ENCODE measurements at places on chromosomes 2 and 18.

- H3K4me3 ChIP-seq = no peak overlapping the region
- peaks cover 16% of the 10 kb centered on the region for H3K4me1 ChIP-seq
- DNase-seq = no peak
- no peaks in the 10 kb centered on the region for H3K27me3 ChIP-seq
- no peak overlapping the region for H3K27ac ChIP-seq
These were observed 279.8 kb upstream of the SLC14A2 start for GRCh38 chr18:45335282-45336043.

DNA sequence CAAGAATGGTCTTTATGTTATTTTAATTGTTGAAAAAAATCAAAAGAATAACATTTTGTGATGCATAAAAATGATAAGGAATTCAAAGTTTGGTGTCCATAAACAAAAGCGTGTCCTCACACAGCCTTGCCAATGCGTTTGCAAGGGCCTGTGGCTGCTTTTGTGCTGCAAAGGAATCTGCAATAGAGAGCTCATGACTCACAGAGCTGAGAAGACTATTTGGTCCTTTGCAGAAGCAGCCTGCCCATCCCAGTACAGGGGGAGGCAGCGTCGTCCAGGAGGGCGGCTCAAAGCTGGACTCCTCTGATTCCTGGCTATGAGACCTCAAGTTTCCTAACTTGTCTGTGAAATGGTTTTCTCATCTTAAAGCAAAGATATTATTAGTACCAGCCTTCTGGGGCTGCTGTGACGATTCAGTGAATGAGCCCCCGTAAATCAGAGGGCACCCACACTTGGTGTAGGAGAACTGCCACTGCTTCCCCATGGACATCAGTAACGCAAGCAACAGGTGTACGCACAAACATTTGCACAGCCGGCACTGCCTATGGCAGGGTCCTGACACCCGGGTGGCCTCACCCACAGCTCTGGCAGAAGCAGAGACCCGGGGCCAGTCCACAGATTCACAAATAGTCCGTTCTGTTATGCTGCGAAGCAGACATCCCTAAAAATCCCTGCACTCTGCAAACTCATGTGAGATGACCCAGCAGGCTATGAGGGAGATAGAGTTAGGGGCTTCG, 70.6 kb upstream of the ASAP2 start:
- H3K27me3 ChIP-seq = peaks cover 3% of the 10 kb centered on the region
- no peak overlapping the region for H3K27ac ChIP-seq
- H3K4me3 ChIP-seq = no peak overlapping the region
- peaks cover 5% of the 10 kb centered on the region for H3K36me3 ChIP-seq
- DNase-seq = no peak

- no peaks in the 10 kb centered on the region for H3K27me3 ChIP-seq
- no peak for DNase-seq
These were observed 277.4 kb downstream of the NRXN1 start for GRCh38 chr2:50754514-50754913.

DNA sequence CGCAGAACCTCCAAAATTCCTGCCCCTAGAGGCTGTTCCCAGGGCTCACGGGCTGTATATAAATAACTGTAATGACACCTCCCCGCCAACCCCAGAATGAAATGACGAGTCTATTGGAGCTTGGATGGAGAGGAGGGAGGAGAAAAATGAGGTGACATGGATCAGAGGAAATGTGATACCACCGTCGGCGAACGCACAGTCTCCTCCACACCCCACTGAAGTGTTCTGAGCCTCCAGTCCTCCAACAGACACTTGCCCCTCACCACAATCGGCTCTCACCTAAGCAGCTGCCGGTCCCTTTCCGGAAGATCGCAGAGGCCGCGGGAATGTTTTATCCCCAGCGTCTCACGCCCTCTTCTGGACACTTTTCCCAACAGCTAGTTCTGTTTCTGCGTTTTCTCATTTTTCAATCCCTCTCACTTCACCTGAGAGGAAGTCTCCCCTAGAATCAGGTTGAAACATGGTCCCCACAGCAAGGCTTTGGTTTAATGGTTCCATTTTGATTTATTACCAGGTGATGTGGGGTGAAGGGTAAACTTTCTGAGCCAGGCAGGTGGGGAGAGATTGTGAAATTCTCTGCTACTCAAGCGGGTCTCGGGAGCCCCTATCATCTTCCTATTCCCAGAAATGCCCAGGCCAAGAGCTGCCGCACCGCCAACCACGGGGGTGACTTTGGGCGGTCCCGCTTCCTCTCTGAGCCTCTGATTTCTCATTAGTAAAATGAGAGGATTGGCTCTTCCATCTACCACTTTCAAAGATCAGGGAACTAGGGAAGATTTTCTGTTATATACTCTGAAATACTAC, 9.1 kb upstream of the MYO5B start:
- H3K27ac ChIP-seq = no peak overlapping the region
- H3K4me1 ChIP-seq = peaks cover 11% of the 10 kb centered on the region
- DNase-seq = peak; percentile 70

GRCh38 chr2:203734276-203734983, 28.0 kb downstream of the CD28 start:
- H3K27me3 ChIP-seq = no peaks in the 10 kb centered on the region
- H3K27ac ChIP-seq = no peak overlapping the region
- no peak overlapping the region for H3K4me3 ChIP-seq
- no peak for DNase-seq
- peaks cover 3% of the 10 kb centered on the region for H3K4me1 ChIP-seq
- H3K36me3 ChIP-seq = no peaks in the 10 kb centered on the region
